ENCODE measurements at places on chromosomes 3 and 15.

- DNase-seq: no peak
These were observed 39.1 kb downstream of the SEMA5B start for GRCh38 chr3:122988508-122988907.

GRCh38 chr3:46539443-46540005 lies 26.6 kb downstream of the LRRC2 start:
- no peak for DNase-seq

DNA sequence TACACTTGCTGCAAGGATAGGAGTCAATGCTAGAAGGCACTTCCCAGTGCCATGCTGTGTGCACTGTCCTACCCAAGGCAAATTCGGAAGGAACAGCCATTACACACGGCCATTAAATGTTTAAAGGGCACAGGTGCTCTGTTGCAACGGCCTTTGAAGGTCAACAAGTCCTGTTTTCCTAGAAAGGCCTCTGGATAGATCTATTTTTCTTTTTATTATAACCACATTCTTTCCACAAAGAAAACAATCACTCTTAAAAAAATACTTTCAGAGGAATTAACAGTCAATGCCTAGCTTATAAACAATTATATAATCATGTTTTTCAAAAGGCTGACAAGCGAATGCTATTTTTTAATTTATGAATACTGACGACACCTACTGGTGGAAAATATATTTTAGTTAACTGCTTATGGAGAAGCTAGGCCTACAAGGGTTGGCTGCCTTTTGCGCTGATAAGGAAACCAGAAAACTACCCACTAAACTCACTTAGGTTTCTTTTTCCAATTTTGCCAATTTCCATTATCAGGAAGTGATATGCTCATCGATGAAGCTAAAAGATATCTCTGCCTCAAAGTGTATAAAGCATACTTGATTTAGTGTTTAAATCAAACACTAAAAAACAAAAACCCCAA lies 2.4 kb downstream of the ARHGEF3 start:
- no peak for DNase-seq

DNA sequence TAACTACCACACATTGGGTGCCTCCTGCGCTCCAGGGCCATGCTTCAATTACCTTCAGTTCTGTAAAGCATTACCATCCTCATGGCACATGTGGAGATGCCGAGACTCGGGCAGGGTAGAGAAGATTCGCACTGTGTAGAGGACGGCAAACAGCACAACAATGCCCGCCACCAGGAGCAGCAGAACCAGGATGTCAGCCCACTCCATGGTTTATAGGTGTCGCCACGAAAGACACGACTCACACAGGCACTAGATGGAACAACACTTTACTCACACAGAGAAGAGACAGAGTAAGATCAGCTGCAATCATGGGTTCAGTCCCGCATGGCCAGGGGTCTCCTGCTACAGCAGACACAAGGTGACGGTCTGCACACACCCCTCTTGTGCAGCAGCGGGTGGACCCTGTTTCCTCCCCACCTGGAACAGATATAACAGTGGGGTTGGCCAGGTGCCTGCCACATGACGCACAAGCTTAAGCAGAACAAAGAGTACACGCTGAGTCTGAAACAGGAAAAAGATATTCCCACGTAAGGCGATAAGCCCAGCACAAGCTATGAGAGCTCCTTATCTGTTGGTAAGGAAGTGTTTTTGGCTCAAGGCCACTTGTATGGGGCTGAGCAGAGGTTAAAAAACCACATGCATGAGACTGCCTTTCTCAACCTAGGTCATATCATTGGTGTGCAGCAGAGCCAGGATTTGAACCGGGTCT lies 2.5 kb upstream of the TBC1D21 start:
- DNase-seq: no peak

DNA sequence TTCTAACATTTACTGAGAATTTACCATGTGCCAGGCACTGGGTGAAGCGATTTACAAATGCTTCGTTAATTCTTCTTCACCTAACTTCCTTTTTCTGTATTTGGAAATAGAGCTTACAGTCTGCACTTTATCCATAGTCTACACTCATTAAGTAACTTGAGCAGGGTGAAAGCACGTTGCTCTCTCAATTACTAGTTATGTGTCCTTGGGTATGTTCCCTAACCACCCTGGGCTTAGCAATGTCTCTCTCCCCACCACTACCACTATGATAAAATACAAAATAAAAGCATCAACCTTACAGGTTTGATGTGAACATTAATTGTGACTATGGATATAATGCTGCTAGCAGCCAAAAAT lies 172.9 kb upstream of the SLC2A2 start:
- no peak for DNase-seq

- DNase-seq: no peak
These were observed 286.4 kb downstream of the ZIC4 start for GRCh38 chr3:147119989-147120388.

- DNase-seq: peak; percentile 34
These were observed 284.1 kb upstream of the NR2E3 start for GRCh38 chr15:71526060-71526820.

DNA sequence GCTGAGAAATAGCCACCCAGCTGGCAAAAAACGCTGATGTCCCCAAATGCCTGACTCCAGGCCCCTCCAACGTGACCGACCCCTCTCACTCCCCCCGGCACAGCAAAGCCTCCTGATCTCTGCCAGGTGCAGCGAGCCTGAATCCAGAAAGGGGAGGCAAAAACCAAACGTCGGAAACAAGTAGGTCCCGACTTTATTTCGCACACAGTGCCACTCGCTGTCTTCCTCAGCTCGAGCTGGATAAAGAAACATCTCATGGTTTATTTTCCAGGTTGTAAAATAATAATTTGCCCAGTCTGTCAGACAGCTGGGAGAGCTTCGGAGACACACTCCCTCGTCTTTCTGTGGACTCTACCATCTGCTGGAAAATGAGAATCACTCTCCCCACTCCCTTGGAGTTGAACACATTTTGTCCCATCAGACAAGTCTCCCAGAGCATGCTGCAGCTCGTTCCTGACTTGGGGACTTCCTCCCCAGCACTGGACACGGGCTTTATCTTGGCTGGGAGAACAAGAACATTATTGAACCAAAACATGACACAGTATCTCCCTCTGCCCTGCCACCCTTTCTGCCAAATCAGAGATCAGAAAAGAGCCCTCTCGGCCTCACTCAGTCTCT lies 142.8 kb downstream of the NUP210 start:
- no peak for DNase-seq

GRCh38 chr3:112486811-112487505 lies 12.3 kb downstream of the BTLA start:
- DNase-seq: no peak

DNA sequence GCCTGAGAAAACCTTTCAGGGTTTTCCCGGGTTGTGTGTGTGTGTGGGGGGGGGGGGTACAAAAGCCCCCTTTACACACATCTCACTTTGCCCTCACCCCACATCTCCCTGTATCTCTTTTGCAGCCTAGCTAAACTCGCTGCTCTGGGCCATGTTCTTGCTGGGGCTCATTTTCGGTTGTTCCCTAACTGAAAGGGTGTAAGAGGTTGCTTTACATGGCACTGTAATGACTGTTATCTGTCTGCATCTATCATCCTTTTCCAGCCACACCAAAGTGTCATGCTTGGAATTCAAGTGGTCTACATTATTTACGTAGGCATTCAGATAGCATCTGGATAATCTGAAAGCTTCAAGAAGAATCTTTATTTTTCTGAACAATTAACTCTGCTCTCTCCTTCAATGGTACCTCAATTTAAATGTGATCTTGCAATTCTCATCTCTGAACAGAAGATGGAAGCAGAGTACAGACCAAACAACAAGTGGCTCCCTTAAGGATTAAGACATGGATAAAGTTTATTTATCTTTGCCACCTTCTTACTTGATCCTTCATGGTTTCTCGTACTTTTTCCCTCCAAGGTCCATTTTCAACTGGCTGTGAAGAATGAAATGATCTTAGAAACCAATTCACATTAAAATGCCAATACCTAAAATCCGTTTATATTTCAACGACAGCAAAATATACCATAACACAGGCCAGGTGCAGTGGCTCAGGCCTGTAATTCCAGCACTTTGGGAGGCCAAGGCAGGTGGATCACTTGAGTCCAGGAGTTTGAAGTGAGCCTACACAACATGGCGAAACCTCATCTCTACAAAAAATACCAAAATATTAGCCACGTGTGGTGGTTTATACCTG lies 34.9 kb downstream of the DCLK3 start:
- DNase-seq: no peak

- DNase-seq: no peak
These were observed 1.5 kb downstream of the VIPR1 start for GRCh38 chr3:42503957-42504333.

GRCh38 chr3:82128271-82128670 lies 366.8 kb upstream of the GBE1 start:
- DNase-seq: no peak

DNA sequence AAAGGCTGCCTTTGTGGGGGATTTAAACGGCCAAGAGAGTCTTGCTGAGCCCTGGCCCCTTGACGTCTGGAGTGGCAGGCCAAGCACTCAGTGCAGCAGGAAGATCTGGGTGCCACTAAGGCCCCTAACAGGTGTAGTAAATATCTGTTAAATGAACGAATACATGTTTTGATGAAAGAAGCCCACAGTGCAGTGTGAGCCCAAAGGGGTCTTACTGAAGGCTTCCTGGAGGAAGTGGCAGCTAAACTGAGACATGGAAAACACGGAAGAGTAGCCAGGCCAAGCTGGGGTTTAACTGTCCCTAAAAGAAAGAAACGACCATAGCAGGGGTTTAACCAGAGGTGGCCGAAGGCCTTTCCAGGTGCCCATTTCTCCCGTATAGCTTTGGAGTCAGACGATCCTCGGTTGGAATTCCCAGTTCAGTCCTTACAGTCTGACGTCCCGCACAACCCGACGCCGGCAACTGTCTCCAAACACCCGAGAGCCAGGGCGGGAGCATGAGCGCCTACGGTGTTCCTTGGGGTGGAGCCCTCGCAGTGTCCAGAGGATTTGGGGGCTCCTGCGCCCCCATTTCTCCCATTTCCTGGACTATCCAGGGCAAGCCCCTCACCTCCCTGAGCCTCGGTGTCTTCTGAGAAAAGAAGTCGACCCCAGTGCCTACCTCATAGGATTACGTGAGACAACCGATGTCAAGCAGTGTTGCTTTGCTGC lies 910 bp upstream of the ABHD6 start:
- no peak for DNase-seq

DNA sequence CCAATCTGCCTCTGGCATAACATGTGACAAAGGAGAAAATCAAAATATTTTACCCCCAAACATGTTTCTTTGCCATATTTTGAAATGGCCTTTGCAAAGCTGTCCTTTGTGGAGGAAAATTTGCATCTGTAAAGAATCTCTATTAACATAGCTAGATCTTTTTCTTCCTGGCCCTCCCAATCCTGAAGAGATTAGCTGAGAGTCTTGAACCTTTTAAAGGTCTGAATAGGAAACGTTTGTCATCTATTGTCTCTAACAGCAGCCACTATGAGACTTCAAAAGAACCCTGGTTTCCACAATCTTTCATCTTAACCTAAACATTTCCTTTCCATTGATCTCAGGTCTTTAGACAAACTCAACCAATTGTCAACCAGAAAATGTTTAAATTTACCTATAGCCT lies 520.9 kb upstream of the TGFBR2 start:
- DNase-seq: no peak

DNA sequence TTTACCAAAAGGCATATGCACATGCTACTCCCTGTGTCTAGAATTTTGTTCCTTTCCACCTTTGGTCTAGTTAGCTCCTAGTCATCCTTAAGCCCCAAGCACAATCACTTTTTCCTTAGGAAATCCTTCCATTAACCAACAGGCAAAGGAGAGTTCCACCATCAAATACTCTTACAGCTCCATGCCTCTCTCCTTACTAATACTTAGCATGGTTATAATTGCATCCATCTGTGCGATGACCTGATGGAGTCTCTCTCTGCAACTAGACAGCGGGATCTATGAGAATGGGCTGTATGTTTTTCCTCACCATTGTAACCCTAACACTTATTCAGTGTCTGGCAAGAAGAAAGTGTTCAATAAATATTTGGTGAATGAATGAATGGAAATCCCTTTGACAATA lies 69.3 kb upstream of the SMAD3 start:
- DNase-seq: no peak

DNA sequence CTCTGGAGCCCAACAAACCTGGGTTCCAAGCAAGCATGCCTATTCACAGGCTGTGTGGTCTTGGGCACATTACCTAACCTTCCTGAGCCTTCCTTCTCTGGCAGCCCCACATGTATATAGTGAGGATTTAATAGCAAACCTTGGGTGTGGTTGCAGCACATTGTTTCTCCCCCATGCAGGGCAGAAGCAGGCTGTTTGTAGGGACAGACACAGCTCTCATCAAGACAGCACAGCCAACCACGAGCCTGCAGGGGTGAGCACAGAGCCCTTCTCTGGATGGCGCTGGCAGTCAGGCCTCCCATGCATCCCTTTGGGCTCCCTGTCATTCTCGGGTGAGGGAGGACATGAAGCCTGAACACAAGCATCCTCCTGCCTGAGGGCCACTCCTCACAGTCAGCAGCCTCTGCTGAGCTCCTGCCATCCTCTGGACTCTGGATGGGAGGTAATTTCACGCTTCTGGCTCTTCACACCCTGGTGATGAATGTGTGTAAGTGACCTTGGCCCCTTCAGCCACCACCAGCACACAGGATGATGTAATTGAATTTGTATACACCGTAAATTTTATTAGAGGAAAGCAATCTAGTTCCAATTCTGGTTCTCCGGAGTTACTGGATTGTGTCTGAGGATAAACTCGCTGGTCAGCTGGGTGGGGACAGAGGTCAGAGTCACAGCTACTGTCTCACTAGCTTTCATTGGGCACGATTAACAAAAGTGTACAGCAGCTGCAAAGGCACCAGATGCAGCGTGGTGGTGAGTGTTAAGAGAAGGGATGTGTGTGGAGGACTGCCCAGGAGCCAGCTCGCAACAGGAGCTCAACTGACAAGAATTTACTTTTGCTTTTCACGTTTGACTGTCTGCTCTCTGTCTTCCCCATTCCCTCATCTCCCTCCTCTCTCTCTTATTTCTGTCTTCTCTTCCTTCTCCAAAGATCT lies 118.1 kb downstream of the CLSTN2 start:
- DNase-seq: no peak

DNA sequence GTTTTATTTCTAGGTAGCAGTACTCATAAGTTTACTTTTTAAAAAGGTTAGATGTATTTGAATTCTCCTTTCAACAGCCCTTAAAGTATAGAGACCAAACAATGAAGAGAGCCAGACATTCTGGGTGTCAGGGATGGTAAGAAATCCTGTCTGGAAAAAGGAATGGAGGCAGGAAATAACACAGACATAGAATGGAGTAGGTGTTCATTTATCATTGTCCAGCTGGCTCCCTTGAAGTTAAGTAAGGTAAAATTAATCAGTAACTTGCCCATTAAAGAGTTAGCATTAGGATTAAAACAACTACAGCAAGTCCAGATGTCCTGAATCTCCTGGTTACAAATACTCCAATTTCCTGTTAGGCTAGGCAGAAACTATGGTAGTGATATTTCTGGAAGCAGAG lies 13.5 kb upstream of the SUCNR1 start:
- DNase-seq: no peak

GRCh38 chr3:33914731-33915379 lies 116.4 kb downstream of the PDCD6IP start:
- DNase-seq: no peak

DNA sequence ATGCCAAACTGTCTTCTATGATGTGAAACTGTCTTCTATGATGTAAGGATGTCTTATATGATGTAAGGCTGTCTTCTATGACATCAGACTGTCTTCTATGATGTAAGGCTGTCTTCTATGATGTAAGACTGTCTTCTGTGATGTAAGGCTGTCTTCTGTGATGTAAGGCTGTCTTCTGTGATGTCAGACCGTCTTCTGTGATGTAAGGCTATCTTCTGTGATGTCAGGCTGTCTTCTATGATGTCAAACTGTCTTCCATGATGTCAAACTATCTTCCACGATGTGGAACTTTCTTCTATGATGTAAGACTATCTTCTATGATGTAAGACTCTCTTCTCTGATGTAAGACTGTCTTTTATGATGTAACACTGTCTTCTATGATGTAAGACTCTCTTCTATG lies 27.9 kb downstream of the MGLL start:
- DNase-seq: no peak

All from GM04503 (cell line).